Activated T-helper 1 cell treated with anti-CD3 and anti-CD28 coated beads, Interleukin-2, amount 50 U/mL, for 16 hours (primary cell): ENCODE measurements at places on chromosomes 5 and 9.

- no peak for DNase-seq
Observed at GRCh38 chr5:153953411-153953810, 85.3 kb downstream of the FAM114A2 start.

GRCh38 chr9:27054841-27055240 is 49.4 kb upstream of the LRRC19 start:
- DNase-seq: no peak

GRCh38 chr5:126513703-126514102 is 81.3 kb downstream of the ALDH7A1 start:
- no peak for DNase-seq

- DNase-seq: no peak
Observed at GRCh38 chr5:141504216-141504615, 15.3 kb downstream of the PCDHGC5 start.

DNA sequence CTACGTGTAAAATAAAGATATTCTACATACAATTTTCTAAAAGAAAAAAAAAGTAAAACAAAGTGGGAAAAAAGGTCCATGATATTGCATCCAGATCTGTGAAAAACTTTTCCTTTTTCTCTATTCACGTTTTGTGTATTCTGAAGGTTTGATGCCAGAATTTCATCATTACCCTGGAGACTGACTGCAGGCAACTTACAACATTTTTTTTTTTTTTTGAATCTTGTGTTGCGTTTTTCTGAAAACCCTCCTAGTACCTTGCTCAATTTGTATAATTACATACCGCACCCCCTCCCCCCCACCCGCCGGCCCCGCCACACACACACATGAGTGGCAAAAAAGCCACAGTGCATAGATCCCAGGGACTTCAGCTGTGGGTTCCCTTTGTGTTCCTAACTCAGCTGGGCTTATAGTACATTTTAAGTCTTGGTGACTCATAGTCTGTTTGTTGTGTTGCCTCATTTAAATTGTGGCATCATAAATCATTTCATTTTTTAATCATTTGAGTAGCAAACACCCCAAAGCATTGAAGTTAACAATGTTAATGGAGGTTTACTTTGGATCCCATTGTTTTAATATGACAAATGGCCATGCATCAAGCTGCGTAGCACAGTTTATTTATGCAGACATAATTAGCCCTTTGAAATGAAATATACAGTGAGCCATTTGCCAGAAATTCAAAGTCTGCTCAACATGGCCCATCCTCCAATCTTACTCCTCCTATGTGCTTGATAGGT is 36.0 kb downstream of the PRDM6 start:
- no peak for DNase-seq

DNA sequence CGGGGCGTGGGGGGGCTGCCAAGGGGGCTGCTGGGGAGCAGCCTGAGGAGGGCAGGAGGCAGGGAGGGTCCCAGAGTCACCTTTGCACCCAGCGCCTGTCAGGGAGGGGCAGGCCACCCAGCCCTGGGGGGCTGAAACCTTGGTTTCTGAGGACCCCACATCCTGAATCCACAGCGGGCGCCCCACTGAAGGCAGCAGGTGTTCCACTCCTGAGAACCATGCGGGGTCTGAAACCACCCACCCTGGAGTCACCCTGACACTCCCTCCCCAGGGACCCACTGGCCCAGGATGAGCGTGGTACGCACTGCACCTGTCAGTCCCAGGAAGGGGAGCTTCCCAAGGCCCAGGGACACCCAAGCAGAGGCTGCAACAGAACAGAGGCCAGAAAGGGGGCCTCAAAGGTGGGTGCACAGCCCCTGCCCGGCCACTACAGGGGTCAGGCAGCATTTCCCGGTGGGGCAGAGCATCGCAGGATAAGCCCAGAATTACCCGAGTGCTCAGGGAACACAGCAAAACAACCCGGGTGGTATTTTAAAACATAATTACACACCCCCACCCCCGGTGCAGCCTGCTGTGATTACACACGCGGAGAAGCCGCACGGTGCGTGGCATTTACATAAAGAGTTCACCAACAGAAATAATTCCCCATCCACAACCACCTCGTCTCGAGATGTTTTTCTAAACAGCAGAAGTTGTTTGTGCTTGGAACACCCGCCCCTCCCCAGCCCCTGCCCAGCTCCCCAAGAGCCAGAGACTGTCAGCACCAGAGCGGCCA is 57.3 kb upstream of the UBAC1 start:
- DNase-seq: no peak

- no peak for DNase-seq
Observed at GRCh38 chr9:98867429-98868168, 60.1 kb downstream of the GALNT12 start.

DNA sequence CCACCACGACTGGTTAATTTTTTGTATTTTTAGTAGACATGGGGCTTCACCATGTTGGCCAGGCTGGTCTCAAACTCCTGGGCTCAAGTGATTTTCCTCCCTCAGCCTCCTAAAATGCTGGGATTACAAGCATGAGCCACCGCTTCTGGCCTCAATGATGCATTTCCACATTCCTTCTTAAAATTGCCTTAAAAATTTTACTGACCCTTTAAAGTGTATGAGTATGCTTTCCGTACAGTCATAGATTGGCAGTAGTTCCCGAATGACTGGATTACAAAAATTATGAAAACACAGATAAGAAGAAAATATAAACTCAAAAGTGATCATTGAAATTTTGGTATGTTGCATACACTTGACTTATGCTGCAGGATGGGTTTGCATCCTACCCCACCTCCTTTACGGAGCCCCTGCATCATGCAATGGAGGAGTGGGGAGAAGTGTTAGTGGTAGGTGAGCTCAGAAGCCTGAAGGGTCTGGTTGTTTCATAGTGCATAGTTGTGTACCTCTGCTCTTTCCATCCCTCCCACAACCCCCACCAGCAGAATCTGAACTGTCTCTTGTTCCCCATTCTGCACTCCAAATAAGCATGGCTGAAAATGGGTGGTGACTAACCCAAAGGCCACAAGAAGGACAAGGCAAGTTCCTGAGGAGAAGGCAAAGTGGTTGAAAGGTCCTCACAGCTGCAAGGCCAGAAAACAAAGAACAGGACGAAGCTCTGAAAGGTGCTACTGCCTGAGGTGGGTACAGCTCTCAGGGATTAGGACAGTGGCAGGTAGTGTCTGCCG is 26.8 kb downstream of the ANKRD55 start:
- no peak for DNase-seq
